ENCODE measurements at places on chromosomes 2 and 18. TPM values are rescaled to one million over a fixed set of nuclear protein-coding genes. Genes with fewer than 3 reads are reported as not detected.

Gene GCKR
- total RNA-seq, result not detected

Gene GPR45
- not detected for total RNA-seq

DNA sequence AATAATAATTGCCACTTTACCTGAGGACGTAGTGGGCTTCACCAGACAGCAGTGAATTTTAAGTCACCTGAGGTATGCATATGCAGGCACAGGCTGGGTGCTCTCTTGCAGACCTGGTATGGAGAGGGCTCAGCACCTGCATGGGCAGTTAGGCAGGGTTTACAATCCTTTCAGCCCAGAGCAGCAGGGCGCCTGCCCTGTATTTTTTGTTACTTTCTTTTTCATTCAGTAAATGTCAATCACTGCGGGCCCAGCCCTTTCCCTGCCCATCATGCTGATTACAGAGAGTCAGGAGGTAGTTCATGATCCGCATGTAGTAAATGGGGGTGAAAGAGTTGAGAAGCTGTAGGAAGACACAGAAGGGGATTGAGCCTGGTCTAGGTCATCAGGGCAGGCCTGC, 147.0 kb upstream of the ALPP start:
- DNase-seq, result no peak
- H3K27me3 ChIP-seq, result no peaks in the 10 kb centered on the region
- H3K27ac ChIP-seq, result no peak overlapping the region
- no peaks in the 10 kb centered on the region for H3K36me3 ChIP-seq
- no peak overlapping the region for H3K4me3 ChIP-seq

DNA sequence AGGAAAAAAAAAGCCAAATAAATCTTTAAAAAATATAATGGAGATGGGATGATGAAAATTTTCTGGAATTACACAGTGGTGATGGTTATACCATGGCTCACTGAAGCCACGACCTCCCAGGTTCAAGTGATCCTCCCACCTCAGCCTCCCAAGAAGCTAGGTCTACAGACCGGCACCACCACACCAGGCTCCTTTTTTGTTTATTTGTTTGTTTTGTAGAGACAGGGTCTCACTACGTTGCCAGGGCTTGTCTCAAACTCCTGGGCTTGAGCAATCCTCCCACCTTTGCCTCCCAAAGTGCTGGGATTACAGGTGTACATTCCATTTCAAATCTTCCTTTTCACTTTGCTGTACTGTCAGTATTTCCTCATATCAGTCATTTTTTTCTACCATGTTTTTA, 61.7 kb downstream of the CHRNA1 start:
- H3K36me3 ChIP-seq, result no peaks in the 10 kb centered on the region
- no peak for DNase-seq
- no peak overlapping the region for H3K27ac ChIP-seq
- no peaks in the 10 kb centered on the region for H3K27me3 ChIP-seq

- no peak overlapping the region for H3K4me3 ChIP-seq
- no peaks in the 10 kb centered on the region for H3K36me3 ChIP-seq
- no peak overlapping the region for H3K27ac ChIP-seq
- no peaks in the 10 kb centered on the region for H3K27me3 ChIP-seq
- peaks cover 7% of the 10 kb centered on the region for H3K4me1 ChIP-seq
These were observed 89.6 kb downstream of the SH3BP4 start for GRCh38 chr2:235041221-235041917.

GRCh38 chr2:240524963-240525718, 32.6 kb downstream of the ANKMY1 start:
- no peak for DNase-seq
- no peak overlapping the region for H3K4me3 ChIP-seq
- H3K36me3 ChIP-seq, result peaks cover 26% of the 10 kb centered on the region
- no peaks in the 10 kb centered on the region for H3K27me3 ChIP-seq

- no peak for DNase-seq
- no peaks in the 10 kb centered on the region for H3K4me1 ChIP-seq
- no peak overlapping the region for H3K27ac ChIP-seq
- peaks cover 4% of the 10 kb centered on the region for H3K36me3 ChIP-seq
These were observed 30.4 kb upstream of the C2orf66 start for GRCh38 chr2:196839574-196839973.

DNA sequence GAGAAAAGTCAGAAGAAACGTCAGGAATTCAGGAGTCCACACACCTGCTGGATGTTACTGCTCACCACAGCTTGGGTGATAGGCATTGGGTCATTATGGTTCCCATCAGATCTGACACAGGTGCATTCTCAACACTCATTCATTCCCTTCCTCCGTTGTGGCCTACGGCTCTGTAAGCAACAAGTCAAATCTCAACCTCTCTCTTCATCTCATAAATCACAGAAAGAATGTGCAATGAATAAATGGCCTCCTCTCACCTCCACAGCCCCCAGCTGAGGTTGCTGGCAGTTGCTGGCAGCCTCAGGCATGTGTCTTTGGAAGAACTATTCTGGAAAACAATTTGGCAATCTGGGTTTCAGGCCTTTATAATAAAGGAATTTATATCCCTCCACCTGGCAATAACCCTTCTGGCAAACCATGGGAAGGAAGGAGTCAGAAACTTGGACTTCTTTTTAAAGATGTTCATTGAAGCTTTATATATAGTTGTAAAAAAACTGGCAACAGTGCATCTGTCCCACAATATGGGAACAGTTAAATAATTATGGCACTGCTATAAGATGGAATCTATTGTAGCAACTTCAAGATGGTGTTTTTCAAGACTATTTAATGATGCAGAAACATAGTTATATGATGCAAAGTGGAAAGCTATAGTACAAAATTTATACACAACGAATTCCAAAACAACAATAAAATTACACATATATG, 175.4 kb downstream of the ANAPC1 start:
- H3K4me3 ChIP-seq, result no peak overlapping the region
- H3K4me1 ChIP-seq, result peaks cover 13% of the 10 kb centered on the region
- H3K27ac ChIP-seq, result no peak overlapping the region
- DNase-seq, result no peak

DNA sequence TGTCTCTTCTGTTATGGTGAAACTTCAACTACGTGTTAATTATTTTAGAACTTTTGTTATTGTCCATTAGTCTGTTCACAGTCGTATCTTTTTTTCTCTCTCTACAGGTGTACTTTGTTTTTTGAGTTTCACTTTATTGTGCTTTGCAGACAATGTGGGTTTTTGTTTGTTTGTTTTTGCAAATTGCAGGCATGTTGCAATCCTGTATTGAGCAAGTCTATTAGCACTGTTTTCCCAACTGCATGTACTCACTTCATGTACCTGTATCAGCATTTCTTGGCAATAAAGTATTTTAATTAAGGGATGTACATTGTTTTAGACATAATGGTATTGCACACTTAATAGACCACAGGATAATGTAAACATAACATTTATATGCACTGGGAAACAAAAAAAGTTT, 99.1 kb upstream of the FAM110C start:
- no peaks in the 10 kb centered on the region for H3K27me3 ChIP-seq
- no peaks in the 10 kb centered on the region for H3K36me3 ChIP-seq
- H3K4me3 ChIP-seq, result no peak overlapping the region

Data from CD4-positive, alpha-beta memory T cell (primary cell).